ENCODE measurements at places on chromosomes 6 and 20.

GRCh38 chr20:32021091-32021490 lies 10.9 kb downstream of the CCM2L start:
- no peak for DNase-seq

DNA sequence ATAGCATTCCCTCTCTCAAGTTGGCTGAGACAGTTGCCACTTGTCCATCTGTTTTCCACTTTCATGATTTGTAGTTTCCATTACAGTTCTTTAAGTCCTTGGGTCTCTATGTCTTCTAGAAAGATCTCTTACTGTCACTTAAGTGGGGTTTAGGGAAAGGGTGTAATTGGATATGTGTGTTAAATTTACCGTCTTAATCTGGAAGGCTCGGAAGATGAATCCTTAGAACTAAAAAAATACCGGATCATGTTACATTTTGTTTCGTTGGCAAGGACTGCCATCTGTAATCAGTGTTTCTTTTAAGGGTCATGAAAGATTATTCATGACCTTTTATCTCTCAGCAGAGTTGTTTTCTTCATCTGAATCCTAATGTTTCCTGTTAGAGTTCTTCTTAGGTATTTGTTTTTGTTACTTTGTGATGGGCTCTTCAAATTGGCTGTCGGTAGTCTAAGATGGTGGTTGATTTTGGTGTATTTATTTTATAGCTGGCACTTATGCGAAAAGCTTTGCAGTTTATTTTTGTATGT lies 21.8 kb upstream of the BTBD3 start:
- no peak for DNase-seq

GRCh38 chr20:18504479-18505060 lies 3.2 kb upstream of the SEC23B start:
- DNase-seq = no peak

DNA sequence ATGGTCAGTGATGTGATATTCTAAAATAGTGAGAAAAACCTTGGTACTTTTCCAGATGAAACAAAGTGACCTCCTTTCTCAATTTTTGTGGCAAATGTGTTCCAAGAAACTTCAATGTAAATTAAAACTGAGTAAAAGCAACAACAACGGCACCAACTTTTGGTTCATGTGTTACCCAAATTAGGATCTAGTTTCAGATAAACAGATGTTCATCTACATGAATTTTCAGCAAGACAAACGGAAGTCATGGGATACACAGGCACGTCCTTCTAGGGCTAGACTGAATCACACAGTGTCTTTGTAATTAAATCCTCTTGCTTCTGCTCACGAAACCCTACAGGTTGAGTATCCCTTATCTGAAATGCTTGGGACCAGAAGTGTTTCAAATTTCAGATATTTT lies 915.2 kb downstream of the TFAP2A start:
- no peak for DNase-seq

DNA sequence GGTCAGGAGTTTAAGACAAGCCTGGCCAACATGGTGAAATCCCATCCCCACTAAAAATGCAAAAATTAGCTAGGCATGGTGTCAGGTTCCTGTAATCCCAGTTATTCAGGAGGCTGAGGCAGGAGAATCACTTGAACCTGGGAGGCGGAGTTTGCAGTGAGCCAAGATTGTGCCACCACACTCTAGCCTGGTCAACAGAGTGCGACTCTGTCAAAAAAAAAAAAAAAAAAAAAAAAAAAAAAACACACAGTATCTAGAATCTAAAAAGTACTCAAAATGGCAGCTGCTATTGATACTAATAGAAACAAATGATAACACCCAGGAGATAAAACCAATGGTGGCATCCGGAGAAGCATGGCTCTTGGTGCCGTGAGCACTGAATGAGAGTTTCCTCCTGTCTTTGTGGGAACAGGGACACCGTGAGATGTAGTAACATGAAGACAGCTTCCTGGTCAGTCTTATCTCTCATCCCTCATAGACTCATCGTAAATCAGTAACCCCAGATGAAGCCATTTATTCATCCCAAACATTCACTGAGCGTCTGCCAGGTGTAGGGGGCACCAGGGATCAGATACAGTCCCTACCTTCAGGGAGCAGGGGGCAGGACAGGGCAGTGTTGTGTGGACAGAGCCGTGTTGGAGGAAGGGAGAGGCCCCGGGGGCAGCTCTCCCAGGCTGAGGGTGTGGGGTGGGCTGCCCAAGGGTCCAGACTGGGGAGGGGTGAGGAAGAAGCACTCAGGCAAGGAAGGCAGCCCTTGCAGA lies 66.1 kb downstream of the SYNJ2 start:
- no peak for DNase-seq

- no peak for DNase-seq
These were observed 147.8 kb upstream of the EPHA7 start for GRCh38 chr6:93567164-93567563.

- DNase-seq = no peak
These were observed 851.2 kb downstream of the DHX35 start for GRCh38 chr20:39813190-39813829.

DNA sequence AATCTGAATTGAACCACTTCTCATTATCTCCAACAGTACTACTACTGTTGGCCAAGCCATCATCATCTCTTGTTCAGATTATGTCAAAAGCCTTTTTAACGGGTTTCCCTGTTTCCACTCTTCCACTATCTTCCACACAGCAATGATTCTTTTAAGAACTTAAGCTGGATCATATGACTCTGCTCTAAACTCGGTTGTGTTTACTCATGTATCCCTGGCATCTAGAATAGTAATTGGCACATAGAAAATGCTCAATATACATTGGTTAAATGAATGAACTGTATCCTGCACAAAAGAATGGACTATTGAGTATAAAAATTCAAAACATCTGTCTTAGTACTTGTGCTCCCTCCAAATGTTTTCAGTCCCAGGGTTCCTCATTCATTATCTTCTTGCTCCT lies 2.8 kb upstream of the COX7A2 start:
- no peak for DNase-seq

- no peak for DNase-seq
These were observed 156.7 kb downstream of the JARID2 start for GRCh38 chr6:15402406-15403045.

GRCh38 chr20:51237791-51238190 lies 214.9 kb upstream of the KCNG1 start:
- no peak for DNase-seq

DNA sequence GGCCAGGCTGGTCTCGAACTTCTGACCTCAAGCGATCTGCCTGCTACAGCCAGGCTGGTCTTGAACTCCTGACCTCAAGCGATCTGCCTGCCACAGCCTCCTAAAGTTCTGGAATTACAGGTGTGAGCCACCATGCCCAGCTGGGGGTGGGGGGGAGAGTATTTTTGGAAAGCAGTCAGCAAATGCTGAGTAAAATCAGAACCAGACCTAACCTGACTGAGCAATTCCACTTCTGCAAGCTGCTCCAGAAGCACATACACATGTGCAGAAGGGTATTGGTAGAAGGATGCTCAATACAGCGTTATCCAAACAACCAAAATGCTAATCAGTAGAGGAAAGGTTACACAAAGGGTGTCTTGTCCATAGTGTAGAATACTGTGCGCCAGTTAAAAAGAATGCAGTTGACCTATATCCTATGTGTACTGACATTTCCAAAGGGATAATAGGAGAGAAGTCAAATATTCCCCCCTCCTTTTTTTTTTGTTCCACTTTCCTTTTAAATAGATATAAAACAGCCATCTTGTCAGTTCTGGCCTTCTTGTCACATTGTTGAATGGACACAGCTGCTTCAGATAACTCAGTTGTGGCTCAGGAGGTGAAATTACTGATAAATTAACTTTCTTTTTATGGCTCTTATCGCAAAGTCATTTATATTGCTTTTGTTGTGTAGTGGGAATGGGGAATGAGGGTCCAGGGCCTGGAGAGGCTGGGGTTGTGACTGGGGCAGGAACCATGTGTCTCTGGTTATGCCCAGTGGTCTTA lies 74.6 kb downstream of the DTD1 start:
- no peak for DNase-seq

DNA sequence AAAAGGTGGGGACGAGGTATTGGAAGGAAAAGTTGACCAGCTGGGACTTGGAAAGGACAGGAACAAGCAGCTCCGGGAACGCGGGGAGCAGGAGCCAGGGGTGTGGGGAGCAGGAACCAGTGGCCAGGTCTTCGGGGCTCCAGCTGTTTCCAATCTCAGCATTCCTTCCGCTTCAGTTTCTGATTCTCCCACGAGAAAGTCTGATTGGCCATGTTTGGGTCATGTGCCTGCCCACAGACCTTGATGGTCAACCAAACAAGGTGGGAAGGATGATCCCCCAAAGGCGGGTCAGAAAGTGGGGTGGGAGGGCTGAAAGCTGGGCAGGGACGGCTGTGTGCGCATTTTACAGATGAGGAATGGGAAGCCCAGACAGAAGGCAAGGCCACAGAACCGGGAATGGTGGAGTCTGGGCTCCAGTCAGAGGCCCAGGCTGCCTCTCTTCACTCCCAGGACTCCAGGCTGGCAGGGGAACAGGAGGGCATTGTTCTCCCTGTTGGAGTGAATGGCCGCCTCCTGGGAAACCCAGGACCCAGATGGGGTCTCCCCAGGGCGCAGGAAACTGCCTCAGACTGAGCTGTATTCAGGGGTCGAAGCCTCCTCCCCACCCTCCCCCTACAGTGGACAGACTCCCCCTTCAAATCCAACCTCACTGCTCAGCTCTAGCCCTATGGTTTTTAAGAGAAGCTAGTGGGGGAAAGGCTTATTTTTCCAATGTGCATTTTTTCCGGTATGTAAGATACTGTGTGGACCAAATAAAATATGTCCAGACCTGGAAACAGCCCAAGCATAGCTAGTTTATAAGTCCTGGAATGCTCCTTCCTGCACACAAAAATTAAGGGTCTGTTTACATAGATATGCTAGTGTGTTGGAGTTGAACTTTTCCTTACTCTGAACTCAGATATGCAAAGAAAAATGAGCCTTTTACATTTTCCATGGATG lies 12.2 kb upstream of the PTGIS start:
- DNase-seq = no peak
